Psoas muscle (tissue), 8 donors: ENCODE measurements at places on chromosomes 1 and 21. TPM values are rescaled to one million over a fixed set of nuclear protein-coding genes. Genes with fewer than 3 reads are reported as not detected.

- no peaks in the 10 kb centered on the region for H3K4me1 ChIP-seq
- H3K27me3 ChIP-seq, result no peaks in the 10 kb centered on the region
- no peak for DNase-seq
- H3K27ac ChIP-seq, result no peak overlapping the region
- H3K4me3 ChIP-seq, result no peak overlapping the region
Measured at GRCh38 chr1:183604815-183605214, 14.6 kb upstream of the NCF2 start.

- peak; percentile 47 for DNase-seq
- H3K4me1 ChIP-seq, result no peaks in the 10 kb centered on the region
- H3K27ac ChIP-seq, result no peak overlapping the region
- peaks cover 15% of the 10 kb centered on the region for H3K27me3 ChIP-seq
- no peaks in the 10 kb centered on the region for H3K36me3 ChIP-seq
- H3K4me3 ChIP-seq, result no peak overlapping the region
Measured at GRCh38 chr1:14970115-14970798, 183.3 kb upstream of the TMEM51 start.

PEX19 gene
- 85.4 TPM for total RNA-seq

LPAR3 gene
- not detected for total RNA-seq

ELF3 gene
- total RNA-seq, result 0.58 TPM

DNA sequence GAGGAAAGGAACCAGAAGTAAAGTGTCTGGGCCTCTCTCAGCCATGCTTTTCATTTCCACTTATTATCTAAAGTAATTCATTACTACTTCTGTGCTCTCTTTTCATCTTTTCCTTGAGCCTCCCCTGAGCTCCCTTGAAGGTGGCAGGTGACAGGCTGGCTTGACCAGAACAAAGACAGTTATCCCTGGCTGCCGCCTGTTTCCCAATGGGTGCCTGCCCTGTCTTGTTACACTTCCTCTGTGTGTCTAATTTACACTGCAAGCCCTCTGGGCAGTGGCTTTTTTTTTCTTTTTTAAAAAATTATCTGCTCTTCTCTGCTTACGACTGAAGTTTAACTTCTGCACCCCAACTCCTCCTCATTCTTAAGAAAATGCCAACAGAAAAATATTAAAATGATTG lies 113.4 kb downstream of the NGF start:
- H3K4me3 ChIP-seq, result no peak overlapping the region
- no peaks in the 10 kb centered on the region for H3K4me1 ChIP-seq
- no peaks in the 10 kb centered on the region for H3K27me3 ChIP-seq
- no peak for DNase-seq
- H3K36me3 ChIP-seq, result no peaks in the 10 kb centered on the region

CITED4 gene
- 19.4 TPM for total RNA-seq

DNA sequence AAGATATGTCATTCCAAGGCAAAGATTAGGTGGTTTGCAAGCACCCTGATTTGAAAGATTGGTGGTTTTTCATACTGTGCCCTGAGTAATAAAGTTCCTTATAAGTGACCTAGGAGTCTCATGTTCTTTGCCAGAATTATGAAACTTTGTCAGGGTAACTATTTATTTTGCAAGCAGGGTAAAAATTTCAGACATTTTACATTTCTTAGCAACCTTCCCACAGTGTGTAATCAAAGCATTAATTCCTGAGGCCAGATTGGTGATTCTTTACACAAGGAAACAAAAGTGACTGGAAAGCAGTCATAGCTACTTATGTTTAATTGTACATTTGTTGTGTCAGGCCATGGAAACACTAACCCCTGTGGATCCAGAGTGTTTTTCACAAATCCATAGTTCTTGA lies 998.0 kb upstream of the B3GALT2 start:
- H3K27ac ChIP-seq, result no peak overlapping the region
- H3K4me3 ChIP-seq, result no peak overlapping the region
- H3K4me1 ChIP-seq, result no peaks in the 10 kb centered on the region
- H3K36me3 ChIP-seq, result no peaks in the 10 kb centered on the region
- DNase-seq, result no peak

DNA sequence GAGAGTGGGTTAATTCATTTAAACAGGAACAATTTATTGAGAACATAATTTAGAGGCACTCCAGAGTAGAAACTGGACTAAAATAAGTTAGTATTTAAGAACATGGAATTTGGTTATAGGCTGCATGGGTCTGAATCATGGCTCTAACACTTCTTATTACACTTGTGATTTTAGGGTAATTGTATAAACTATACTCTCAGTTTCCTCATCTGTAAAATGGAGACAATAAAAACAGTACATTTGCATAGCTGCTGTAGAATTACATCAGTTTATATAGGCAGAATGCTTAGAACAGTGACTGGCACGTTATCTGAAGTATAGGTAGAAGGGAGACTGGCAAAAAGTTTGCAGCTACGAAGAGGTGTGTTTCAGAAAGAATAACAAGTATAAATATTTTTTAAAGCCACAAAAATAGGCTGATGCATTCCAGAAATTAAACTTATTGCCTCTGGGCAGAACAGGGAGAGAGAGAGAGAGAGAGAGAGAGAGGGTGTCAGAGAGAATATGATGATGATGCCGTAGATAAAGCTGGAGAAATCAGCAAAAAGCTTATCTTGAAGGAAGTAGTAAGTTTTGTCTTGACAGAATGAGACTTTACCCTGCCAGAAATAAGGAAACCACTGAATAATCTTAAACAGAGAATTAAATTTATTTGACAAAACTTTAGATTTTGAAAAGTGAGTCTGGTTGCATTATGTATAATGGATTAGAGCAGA lies 8.1 kb upstream of the OR6K3 start:
- no peaks in the 10 kb centered on the region for H3K36me3 ChIP-seq
- H3K4me1 ChIP-seq, result no peaks in the 10 kb centered on the region
- DNase-seq, result no peak
- no peak overlapping the region for H3K4me3 ChIP-seq

DNA sequence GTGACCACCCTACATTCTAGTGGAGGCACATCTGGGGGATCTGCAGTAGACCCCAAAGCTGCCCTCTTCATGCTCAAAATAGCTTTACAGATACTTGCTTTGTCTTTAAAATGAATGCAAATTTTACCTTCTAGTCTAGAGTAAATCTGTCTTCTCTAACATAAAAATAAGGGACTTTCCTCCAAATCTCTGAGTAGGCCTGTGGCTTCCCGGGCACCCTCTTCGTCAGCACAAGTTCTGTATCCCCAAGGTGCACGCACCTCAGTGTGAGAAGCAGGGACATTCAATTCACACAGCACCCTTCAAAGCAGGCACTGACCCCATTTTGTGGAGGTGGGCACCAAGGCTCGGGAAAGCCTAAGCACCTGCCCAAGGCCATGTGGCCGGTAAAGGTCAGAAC lies 19.0 kb downstream of the MEF2D start:
- no peaks in the 10 kb centered on the region for H3K27me3 ChIP-seq
- H3K27ac ChIP-seq, result peak overlapping the region; percentile 97
- H3K4me1 ChIP-seq, result peaks cover 99% of the 10 kb centered on the region
